Cardiac muscle cell (in vitro differentiated cells and primary cell): ENCODE measurements at places on chromosomes 16 and 17.

DNA sequence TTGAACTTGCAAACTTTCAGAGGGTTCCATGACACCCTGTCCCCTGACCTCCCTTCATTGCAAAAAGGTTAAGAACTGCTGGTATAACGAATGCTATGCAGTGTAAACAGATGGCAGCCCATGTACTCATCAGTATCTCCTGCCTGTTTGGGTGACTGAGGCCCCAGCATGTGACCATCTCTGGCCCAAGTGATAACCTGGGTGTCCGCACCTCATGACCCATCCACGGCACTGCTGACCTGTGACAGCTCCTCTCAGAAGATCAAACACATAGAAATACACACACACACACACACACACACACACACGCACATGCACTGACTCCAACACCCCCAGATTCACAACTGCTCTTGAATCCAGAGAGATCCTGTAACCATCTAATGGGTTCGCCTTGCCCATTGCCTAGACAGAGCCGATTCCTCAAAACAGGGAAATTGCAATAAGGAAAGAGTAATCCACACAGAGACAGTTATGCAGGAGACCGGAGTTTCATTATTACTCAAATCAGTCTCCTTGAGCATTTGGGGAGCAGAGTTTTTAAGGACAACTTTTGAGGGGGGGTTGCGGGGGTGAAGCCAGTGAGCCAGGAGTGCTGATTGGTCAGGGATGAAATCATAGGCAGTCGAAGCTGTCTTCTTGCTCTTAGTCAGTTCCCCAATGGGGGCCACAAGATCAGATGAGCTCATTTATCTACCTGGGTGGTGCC lies 11.3 kb upstream of the PHOSPHO1 start:
- no peak for DNase-seq

- DNase-seq, result no peak
Observed at GRCh38 chr17:3669085-3669347, 404 bp downstream of the EMC6 start.

GRCh38 chr16:57682809-57683635 lies 11.6 kb upstream of the DRC7 start:
- no peak for DNase-seq

GRCh38 chr16:70682239-70683145 lies 3.4 kb downstream of the MTSS2 start:
- DNase-seq, result no peak

- DNase-seq, result no peak
Observed at GRCh38 chr16:1154887-1155331, 2.0 kb downstream of the CACNA1H start.

DNA sequence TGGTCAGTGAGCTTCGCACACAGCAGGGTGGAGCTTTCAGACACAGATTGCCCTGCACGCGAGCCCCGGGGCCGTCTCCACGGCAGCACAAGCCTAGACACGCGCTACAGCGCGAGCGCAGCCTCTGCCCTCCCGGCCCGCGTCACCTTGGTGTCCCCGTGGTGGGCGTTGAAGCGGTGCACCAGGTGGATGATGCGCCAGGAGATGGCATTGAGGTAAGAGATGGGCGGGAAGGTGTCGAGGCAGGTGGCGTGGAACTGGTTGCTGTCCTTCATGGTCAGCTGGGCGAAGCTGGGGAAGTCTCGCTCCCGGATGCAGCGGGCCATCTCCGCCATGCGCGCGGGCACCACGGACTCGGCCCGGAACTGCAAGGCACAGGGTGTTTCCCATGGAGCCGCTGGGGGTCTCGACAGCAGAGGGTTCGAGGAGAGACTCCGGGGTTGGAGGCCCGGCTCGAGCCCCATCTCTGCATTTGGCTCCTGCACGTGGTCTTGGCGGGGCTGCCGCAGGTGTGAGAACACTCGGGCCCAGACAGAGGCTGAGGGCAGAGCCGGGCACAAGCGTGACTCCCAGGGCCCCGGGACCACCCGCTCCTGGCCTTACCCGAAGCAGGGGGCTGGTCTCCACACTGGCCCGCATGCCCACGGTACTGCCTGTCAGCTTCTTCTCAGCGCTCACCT lies 4.3 kb upstream of the CYBA start:
- no peak for DNase-seq
